ENCODE measurements at places on chromosomes 3 and 15.

- DNase-seq, result no peak
Observed at GRCh38 chr15:77538027-77538451, 94.7 kb downstream of the LINGO1 start.

DNA sequence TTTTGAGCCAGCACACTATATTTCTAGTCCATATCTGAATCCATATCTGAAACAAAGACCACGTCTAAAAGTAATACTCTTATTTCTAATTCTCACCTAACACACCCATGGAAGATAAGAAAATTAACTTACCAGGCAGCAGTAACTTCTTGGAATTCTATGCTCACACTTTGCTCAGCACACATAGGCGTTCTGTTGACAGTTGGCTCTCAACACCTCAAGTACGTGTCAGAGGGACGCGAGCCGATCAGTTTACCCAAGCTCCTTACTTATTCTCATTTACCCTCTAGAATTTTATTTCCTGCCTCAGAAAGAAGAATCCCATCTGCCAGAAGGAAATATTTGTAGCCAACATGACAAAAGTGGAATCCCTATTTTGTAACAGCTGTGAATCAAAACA is 911.9 kb downstream of the FHIT start:
- no peak for DNase-seq

DNA sequence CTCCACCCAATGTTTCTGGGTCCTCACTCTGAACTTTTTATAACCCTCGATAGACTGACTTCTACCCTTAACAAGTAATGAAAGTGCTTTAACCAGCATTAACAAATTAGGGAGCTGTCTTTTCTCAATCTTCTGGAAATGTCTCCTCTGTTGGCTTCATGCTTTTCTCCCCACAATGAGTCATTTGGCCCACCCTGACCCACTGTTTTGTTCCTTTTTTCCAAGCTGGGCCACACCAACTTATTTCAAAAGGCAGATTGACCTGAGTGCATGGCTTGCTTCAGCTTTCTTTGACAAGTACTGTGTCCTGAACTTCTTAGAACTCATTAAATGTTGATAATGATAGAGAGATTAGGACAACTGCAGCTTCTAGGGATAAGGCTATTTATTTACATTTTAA is 199.6 kb upstream of the SEMA6D start:
- DNase-seq, result no peak

DNA sequence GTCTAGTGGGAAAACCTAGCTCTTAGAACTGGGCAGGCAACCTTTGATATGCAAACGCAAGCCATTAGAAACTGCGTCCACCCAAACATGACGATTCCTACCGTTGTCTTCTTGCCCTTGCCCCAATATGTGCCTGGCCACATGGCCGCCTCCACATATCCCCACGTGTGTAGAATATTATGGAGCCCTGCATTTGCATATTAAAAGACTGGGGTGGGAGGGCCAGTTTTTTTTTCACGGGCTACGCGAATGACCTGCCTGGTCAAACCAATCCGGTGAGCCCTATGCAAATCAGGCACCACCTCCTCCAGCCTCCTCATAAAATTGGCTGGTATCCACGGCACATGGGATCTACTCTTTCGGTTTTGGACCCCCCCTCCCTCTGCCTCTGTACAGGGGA is 381.0 kb upstream of the RGMA start:
- DNase-seq, result no peak

GRCh38 chr3:51514210-51514609 is 14.4 kb upstream of the DCAF1 start:
- no peak for DNase-seq

DNA sequence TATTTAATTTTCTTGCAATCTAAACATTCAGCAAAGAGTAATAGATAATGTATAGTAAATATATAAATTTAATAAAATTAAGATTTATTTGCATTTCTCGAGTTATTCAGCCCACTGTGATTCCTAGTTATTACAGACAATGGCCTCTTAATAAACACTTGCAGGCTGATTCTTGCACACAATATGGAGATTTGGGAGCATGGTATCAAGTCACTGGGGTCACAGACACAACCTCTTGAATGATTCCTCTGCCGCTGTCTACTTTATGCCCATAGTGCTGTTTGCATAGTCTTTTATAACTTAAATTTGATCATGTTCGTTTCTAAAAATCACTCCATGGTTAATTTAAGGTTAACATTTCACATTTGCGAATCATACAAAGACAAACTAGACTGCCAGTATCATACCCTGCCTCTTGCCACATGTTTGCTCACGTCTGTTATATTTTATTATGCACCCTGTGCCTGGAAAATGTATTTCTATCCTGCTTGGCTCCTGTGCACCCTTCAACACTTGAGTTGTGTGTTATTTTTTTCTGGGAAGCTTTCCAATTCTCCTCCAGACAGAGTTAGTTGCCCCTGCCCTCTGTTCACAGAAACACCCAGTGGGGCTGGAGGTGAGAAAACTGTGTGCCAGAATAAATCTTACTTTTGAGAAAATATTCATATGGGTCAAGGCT is 206.3 kb upstream of the ROBO1 start:
- no peak for DNase-seq

DNA sequence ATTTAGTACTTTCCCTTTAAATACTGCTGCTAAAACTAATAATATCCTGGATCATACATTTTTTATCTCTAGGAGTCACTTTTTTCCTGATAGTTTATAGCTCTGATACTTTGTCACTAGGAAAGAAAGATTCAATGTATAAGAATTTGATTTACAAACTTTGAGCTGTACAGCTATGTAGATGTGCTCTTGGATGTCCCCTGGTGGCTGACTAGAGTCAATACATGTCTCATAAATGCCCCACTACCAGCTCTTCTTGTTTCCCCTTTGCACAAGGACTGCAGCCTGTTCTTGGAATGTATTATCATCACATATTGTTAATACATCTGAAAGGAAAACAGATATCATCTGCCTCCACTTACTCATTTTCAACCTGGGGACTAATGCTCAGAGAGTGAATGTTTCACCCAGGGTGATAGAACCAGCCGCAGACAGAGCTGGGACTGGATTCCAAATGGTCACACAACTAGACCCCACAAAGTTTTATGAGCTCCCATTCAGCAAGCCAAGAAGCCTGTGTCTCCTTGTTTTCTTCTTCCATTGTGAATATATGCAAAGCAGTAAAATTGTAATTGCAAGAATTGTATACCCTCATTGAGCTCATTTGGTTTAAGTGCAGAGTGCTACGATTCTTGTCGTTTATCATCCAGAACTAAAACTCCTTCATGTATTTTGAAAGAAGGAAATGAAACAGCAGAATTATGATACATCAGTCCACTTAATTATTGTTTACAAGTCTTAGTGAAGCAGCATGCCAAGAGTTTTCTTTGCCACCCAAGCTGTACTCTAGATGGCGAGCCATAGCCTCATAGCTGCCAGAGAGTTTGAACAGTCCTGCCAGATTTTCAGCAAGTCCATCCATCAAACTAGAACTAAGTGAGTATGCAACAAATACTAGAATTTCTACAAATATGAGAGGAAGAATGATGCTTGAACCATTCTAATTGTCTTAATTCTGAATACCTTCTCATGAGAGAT is 261.6 kb upstream of the LMCD1 start:
- peak; percentile 22 for DNase-seq

- DNase-seq, result no peak
Observed at GRCh38 chr3:12483872-12484197, 445 bp upstream of the TSEN2 start.

GRCh38 chr3:179716226-179716625 is 63.4 kb downstream of the USP13 start:
- no peak for DNase-seq

- no peak for DNase-seq
Observed at GRCh38 chr3:141859651-141860050, 16.8 kb upstream of the ATP1B3 start.

- no peak for DNase-seq
Observed at GRCh38 chr15:82039871-82040270, 5.9 kb downstream of the MEX3B start.

- no peak for DNase-seq
Observed at GRCh38 chr3:152292366-152292765, 23.6 kb downstream of the MBNL1 start.

- no peak for DNase-seq
Observed at GRCh38 chr15:25185156-25185710, 230.4 kb downstream of the SNRPN start.

- no peak for DNase-seq
Observed at GRCh38 chr3:11246663-11246970, 25.6 kb upstream of the ATG7 start.

- no peak for DNase-seq
Observed at GRCh38 chr15:80464951-80465625, 60.9 kb downstream of the ARNT2 start.

GRCh38 chr3:80696280-80696679 is 928.5 kb upstream of the ROBO1 start:
- no peak for DNase-seq

DNA sequence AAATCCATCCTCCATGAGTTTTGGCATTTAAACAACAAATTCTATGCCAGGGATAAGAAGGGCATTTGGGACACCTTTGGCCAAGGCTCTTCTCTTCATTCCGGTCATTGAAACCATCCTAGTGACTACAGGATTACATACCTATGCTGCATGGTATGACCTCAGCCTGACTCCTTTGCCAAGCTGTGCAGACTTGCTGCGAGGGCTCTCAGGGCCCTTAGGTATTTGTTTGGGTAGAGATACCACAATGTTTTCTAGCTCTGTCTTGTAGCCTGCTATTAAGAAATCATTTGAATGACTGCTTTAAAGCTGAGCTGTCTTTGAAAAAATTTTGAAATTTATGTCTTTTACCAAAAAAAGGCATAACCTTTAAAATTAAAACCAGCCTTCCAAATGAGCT is 749.8 kb upstream of the SGO1 start:
- DNase-seq, result no peak

GRCh38 chr3:156575641-156576040 is 20.7 kb upstream of the SSR3 start:
- no peak for DNase-seq

GRCh38 chr3:31244929-31245817 is 287.6 kb upstream of the STT3B start:
- no peak for DNase-seq

DNA sequence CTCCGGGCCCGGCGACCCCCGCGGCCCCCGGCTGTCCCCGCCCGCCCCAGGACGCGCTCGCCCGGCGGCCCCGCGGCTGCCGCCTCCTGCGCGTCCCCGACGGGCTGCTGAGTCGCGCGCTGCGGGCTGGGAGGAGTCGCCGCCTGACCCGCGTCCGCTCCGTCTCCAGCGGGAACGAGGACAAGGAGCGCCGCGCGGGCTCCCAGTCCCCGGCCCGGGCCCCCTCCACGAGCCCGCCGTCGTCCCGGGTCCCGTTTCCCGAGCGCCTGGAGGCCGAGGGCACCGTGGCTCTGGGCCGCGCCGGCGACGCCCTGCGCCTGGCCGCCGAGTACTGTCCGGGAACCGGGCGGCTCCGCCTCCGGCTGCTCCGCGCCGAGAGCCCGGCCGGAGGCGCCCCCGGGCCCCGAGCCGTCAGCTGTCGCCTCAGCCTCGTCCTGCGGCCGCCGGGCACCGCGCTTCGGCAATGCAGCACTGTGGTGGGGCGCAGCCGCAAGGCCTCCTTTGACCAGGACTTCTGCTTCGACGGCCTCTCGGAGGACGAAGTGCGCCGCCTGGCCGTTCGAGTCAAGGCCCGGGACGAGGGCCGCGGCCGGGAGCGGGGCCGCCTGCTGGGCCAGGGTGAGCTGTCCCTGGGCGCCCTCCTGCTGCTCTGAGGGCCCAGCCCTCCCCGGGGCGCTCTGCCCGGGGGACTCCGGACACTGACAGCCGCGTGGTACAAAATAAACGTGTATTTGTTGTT is 1.5 kb downstream of the C2CD4A start:
- DNase-seq, result peak; percentile 28

DNA sequence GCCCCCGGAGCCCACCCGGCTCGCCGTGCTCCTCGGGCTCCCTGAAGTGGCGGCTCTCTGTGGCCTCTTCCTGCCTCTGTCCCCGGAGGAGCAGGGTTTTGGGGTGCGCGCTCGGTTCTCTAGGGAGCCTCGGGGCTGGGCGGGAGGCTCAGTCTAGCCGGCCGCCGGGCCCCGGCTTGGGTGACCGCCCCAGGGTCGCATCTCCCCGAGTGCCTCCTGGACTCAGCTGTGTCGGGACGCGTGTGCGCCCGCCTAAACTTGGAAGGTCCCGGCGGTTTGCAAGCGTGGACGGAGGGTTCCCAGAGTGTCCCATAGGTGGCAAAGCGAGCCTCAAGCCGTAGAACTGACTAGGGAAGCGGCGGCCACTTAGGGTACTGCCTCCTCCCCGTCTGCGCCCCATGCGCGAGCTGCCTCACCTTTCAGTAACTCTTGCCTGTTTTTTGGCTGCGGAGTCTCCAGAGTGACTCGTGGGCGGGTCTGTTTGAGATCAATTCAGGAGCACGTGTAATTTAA is 601 bp downstream of the ACTL6A start:
- peak; percentile 64 for DNase-seq

- no peak for DNase-seq
Observed at GRCh38 chr15:50744601-50745000, 20.9 kb downstream of the SPPL2A start.

- no peak for DNase-seq
Observed at GRCh38 chr3:76756577-76756976, 283.3 kb upstream of the ROBO2 start.

- no peak for DNase-seq
Observed at GRCh38 chr3:99561056-99561455, 77.3 kb upstream of the COL8A1 start.

DNA sequence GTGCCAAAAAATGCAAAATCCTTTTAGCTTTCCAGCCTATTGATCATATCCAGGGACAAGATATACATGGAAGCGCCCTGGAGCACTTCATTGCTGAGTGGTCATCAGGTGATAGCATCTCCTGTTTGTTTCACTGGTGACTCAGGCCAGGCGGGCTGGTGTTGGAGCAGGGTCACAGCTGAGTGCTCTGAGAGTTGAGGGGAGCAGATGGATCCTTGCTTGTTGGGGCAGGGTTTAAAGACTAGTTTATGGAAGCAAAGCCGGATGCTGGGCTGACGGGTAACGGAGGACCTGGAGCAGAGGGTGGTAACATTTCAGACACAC is 405.0 kb upstream of the TPM1 start:
- no peak for DNase-seq

- DNase-seq, result no peak
Observed at GRCh38 chr3:185115371-185115770, 37.5 kb downstream of the C3orf70 start.

- DNase-seq, result no peak
Observed at GRCh38 chr3:3893590-3893989, 94.4 kb downstream of the LRRN1 start.

DNA sequence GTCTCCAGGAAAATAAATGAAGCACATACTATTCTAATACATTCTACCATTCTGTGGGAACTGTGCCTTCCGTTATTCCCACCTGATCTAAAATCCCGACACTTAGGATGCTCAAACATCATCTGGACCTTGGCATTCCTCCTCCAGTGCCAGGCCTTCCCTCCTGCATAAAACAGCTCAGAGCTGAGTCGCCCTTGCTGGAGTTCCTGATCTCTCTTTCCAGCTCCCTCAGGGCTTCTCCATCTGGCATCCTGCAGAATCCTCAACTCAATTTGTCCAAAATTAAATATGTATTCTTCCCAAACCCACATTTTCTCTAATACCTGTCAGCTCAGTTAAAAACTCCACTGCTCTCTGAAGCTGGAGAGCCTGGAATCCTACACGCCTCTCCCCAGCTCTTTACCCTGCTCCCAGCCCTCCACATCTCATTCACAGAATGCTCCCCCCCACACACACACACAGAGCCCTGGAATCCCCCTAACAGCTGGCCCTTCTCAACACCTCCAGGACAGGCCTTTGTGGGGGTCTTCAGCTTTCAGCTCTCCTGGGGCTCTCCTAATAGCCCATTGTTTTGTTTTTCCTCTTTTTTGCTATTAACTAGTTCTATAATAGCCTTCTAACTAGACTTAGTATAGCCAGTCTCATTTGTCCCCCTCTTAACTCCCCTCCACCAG is 78.5 kb downstream of the HMG20A start:
- no peak for DNase-seq

GRCh38 chr3:24690777-24691176 is 196.1 kb upstream of the THRB start:
- no peak for DNase-seq
